ENCODE measurements at places on chromosomes 13 and 19.

DNA sequence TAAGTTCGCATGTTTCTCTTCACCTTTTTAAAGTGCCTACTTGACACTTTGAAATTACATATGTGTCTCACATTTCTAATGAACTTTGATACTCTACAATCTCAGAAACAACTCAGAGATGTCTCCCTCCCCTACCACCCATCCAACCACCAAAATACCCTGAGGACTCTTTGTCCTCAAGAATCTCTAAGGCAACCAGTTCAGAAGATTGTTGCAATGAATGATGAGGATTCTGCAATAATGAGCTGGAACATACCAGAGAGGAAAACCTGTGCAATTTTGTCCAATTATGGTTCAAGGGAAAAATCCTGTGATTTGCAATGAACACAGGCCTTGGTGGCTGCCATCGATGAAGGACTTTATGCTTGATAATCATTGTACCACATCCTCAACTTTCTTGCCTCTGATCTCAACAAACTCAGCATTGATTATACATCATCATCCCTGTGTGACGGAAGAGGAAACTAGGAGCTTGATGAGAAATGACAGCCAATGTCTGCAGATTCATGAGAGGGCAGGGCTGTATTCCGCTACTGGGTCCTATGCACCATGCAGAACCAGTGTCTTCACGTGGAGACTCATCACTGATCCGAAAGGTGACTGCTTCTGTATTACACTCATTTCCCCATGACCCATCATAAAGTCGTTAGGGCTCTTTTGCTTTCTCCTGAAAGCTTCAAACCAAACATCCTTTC, 1.1 kb downstream of the FPR1 start:
- DNase-seq: no peak

- DNase-seq: no peak
These were observed 50.2 kb upstream of the KLF2 start for GRCh38 chr19:16274447-16274846.

DNA sequence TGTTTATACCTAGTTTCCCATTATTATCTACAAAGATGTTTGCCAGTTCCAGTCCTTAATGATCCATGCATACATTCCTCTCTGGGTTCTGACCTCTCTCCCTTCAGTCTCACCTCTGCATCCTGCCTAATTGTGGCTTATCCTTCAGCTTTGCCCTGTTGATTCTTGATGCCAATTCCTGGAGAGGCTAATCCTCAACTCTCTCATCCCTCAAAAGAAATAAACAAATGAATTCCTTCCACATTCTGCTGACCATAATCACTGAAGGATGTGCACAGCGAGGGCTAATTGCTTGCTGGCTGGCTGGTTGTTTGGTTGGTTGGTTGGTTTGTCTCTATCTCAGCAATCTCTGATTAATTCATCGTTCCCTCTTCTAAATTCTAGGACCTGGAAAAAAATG, 113.8 kb downstream of the IRS2 start:
- DNase-seq: no peak

- DNase-seq: no peak
These were observed 138.3 kb downstream of the MTUS2 start for GRCh38 chr13:28958441-28958840.

- DNase-seq: no peak
These were observed 113.1 kb downstream of the KLF5 start for GRCh38 chr13:73171926-73172325.

- no peak for DNase-seq
These were observed 8.2 kb downstream of the VWA8 start for GRCh38 chr13:41952749-41953148.

DNA sequence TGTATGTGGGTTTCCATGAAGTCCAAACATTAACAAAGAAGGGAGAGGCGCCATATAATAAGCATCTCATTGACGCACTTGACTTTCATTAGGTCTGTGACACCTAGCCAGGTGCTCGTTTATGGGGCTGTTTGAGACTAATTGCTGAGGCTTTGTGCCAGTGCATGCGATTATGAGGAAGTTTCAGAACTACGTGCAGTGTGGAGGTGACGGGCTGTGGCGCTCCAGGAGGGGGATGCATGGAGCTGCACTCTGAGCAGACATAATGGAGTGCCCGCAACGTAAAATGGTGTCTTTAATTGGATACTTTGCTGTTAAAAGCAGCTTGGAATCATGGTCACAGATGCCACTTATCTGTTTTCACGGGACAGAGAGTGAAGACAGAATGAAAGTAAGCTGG, 223.2 kb downstream of the FGF9 start:
- peak; percentile 4 for DNase-seq

DNA sequence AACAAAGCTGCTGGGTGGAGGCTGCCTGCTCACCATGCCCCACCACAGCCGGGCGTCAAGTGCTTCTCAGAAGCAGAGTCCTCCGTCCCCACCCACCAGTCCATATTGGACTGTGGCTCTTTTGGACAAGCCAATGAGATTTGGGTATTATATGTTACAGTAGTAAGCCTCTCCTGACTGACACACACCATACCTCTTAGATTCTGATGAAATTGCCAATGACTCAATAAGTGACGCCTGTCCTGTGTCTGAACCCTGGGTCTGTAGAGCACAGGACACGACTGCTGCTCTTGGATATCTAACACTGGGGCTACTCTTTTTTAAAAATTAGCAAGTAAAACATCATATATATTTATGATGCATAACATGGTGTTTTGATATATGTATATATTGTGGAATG, 44.8 kb upstream of the UBAC2 start:
- DNase-seq: no peak

DNA sequence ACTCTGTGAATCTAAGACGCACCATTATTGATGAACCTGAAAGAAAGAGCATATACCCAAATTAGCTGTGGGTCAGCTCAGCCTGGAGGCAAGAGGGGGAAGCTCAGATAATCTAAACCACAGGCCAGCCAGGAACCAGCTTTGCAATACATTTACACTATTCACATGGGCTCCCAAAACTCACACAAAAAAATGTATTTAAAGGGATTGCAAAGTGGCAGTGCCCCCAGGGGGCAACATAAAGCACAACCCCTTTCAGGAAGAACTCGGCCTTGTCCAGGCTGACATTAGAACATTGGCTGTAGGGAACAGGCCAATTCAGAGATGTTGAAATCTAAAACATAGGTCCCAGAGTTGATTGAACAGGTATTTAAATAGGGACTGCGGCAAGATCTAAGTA, 3.2 kb upstream of the PROZ start:
- DNase-seq: no peak

- DNase-seq: no peak
These were observed 87.1 kb downstream of the PTPRS start for GRCh38 chr19:5253406-5254110.

DNA sequence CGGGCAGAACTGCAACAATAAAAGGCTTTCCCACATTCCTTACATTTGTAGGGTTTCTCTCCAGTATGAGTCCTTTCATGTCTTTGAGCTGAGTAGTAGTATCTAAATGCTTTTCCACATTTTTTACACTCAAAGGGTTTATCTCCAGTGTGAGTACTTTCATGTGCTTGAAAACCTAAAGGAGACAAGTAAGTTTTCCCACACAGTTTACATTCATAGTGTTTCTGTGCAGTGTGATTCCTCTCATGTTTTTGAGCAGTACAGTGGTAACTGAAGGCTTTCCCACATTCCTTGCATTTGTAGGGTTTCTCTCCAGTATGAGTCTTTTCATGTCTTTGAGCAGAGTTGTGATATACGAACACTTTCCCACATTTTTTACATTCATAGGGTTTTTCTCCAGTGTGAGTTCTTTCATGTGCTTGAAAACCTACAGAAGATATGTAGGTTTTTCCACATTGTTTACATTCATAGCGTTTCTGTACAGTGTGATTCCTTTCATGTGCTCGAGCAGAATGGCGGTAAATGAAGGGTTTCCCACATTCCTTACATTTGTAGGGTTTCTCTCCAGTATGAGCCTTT, 47.0 kb downstream of the ZNF44 start:
- DNase-seq: no peak

GRCh38 chr19:9456018-9456689, 20.8 kb upstream of the ZNF266 start:
- no peak for DNase-seq

GRCh38 chr19:16660763-16661479, at the start of gene TMEM38A:
TSS of gene TMEM38A (plus strand) at chr19:16661139. CDS start at chr19:16661218, 79 bp downstream.
- DNase-seq: peak; percentile 79

GRCh38 chr19:5309438-5310204, 31.0 kb downstream of the PTPRS start:
- no peak for DNase-seq

DNA sequence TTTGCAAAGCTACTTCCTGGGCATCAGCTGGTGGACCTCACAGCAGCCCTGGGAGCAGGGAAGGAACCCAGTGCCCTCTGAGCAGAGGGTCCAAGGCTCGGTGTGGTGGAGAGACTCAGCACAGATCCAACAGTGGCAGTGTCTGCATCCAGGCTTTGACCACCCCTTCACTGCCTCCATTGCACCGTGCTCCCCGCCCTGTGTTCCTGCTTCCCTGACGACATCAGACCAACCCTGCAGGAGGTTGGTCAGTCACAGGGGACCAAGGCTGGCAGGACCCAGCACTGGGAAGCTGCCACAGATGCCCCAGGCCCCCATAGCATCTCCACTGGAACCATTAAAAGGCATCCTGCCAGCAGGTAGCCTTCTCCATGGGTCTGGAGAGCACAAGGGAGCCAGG, 7.8 kb upstream of the VSTM2B start:
- no peak for DNase-seq

GRCh38 chr13:21590231-21590630, 13.7 kb downstream of the MICU2 start:
- DNase-seq: no peak

DNA sequence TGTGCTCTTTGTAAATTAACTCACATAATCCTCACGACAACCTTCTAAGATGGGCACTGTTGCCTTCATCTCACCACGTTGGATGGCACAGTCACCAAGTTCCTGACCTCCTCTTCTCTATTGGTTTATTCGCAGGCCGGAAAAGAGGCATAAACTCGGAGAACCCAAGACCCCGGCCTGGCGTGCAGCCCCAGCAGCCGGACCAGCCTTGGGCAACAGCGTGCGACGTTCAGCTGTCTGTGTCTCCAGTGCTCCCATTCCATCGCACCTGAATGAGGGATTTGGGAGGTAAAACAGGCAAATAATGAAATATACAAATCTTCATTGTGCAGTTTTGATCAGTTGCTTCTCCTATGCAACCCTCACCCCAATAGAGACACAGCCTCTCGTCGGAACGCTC, 34.5 kb upstream of the GAS6 start:
- DNase-seq: no peak

Data from NCI-H146 (cell line).